ENCODE measurements at places on chromosomes 7 and 10. TPM values are rescaled to one million over a fixed set of nuclear protein-coding genes. Genes with fewer than 3 reads are reported as not detected.
A peak's percentile ranks its signal among the peaks of the same experiment; 100 is the strongest.

DNA sequence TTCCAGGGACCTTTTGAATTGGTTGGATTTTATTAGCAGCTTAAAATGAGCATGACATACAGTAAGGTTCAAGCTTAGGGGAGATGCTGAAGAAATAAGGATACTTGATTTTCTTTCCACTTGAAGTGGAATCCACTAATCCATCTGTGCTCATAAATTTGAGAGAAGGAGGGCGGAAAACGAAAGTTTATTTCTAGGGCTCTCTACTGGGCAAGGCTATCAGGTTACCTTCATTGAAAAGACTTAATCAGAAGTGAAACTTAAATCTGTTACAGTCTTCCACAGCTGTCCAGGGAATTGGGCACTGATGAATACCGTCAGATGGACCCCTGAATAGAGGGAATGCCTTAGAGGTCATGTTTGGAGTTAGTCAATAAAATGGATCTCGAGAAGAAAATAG is 21.8 kb downstream of the AUTS2 start:
- H3K27ac ChIP-seq: no peak overlapping the region
- no peak overlapping the region for H3K4me3 ChIP-seq
- H3K36me3 ChIP-seq: no peaks in the 10 kb centered on the region
- no peak for DNase-seq
- H3K4me1 ChIP-seq: no peaks in the 10 kb centered on the region

DNA sequence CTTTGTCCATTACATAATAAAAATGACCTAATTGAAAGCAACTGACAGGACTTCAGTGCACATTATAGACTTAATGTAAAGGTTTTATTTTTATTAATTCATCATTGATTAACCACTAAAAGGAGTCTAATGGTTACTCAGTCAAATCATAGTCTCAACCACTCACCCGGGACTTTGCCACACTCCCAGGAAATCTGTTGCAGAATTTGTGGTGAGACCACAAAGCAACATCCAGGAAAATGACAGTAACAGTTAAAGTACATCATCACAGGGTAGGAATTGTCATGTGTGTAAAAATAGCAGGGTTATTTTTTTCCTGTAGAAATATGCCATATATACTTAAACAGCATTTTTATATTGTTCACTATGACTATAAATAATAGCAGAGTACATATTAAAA is 6.3 kb upstream of the HGF start:
- no peaks in the 10 kb centered on the region for H3K36me3 ChIP-seq
- no peak overlapping the region for H3K27ac ChIP-seq
- no peak overlapping the region for H3K4me3 ChIP-seq
- no peak for DNase-seq
- H3K4me1 ChIP-seq: no peaks in the 10 kb centered on the region

The HOXA5 gene
- total RNA-seq: 16.1 TPM

DNA sequence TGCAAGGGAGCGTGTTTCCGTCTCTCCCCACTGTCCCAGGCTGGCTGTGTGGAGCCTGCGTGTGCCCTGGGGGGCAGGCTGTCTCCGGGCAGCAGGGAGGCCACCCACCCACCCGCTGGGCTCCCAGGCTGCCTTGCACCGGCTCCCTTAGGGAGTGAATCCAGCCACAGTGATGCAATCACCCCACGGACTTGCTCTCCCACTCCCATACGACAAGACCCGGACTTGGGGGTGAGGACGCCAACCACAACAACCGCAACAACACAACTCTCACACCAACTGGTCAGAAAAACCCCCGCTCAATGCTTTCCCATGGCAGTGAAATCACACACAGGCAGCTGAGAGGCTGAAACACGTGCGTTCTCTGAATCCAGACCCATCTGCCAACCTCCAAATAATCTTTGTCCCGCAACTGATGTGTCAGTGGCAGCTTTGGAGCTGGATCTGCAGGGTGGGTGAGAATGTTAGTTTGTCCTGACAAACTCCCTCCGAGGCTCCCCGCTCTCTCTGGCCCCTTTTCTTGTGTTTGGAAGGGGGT is 62.7 kb upstream of the DDC start:
- no peak for DNase-seq
- H3K27me3 ChIP-seq: no peaks in the 10 kb centered on the region
- peaks cover 9% of the 10 kb centered on the region for H3K36me3 ChIP-seq
- H3K27ac ChIP-seq: no peak overlapping the region
- no peaks in the 10 kb centered on the region for H3K4me1 ChIP-seq

DNA sequence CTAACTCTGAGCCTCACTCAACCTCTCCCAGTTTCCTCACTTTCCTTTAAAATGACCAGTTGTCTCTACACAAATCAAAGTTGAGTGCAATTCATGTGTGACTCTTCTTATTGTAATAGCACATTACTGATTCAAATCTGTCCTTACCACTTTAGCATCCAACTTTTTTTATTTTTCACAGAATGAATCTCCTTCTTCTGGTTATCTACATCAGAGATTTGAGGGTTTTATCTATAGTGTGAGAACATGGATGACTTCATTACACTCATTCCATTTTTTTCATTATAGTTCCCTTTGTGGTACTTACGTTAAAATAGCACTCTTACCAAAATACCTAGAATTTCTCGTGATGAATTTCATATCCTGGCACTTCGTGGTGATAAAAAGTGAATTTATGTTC is 43.3 kb downstream of the RTKN2 start:
- no peaks in the 10 kb centered on the region for H3K4me1 ChIP-seq
- no peak for DNase-seq
- no peaks in the 10 kb centered on the region for H3K27me3 ChIP-seq
- H3K27ac ChIP-seq: no peak overlapping the region

- no peaks in the 10 kb centered on the region for H3K4me1 ChIP-seq
- H3K4me3 ChIP-seq: no peak overlapping the region
- H3K27me3 ChIP-seq: no peaks in the 10 kb centered on the region
- H3K27ac ChIP-seq: no peak overlapping the region
These were observed 22.6 kb downstream of the ENKUR start for GRCh38 chr10:24993237-24993958.

The DNAJC12 gene
- not detected for total RNA-seq

DNA sequence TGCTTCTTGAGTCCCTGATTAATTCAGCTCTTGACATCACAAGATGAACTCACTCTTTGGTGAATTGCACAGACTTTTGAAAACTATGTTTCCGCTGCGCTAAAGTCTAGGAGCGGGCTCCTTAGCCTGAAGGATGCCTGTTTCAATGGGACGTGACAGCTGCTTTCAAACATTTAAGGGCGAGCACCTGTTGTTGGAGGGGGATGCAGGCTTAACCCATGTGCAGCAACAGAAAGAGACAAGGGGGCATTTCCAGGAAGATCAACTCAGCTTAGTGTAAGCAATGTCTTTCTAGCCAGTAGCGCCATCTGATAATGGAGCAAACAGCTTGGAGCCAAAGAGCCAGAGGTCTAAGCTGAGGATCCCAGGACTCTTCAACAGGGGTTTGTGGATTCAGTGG is 8.4 kb upstream of the PFKFB3 start:
- no peak for DNase-seq
- no peak overlapping the region for H3K4me3 ChIP-seq
- H3K27me3 ChIP-seq: no peaks in the 10 kb centered on the region
- H3K4me1 ChIP-seq: peaks cover 34% of the 10 kb centered on the region

- peaks cover 99% of the 10 kb centered on the region for H3K27me3 ChIP-seq
- no peaks in the 10 kb centered on the region for H3K36me3 ChIP-seq
- no peak for DNase-seq
- peaks cover 44% of the 10 kb centered on the region for H3K4me1 ChIP-seq
- peak overlapping the region; percentile 51 for H3K4me3 ChIP-seq
These were observed 2.8 kb downstream of the SP8 start for GRCh38 chr7:20783700-20784387.

GRCh38 chr7:80764132-80764531 is 125.7 kb downstream of the CD36 start:
- no peak overlapping the region for H3K27ac ChIP-seq
- H3K4me3 ChIP-seq: no peak overlapping the region
- H3K27me3 ChIP-seq: no peaks in the 10 kb centered on the region

- H3K4me3 ChIP-seq: no peak overlapping the region
- H3K27ac ChIP-seq: no peak overlapping the region
- DNase-seq: no peak
- H3K36me3 ChIP-seq: peaks cover 40% of the 10 kb centered on the region
- H3K27me3 ChIP-seq: no peaks in the 10 kb centered on the region
These were observed 10.4 kb upstream of the STRIP2 start for GRCh38 chr7:129423700-129424410.
